ENCODE measurements at places on chromosomes 16 and 17.

DNA sequence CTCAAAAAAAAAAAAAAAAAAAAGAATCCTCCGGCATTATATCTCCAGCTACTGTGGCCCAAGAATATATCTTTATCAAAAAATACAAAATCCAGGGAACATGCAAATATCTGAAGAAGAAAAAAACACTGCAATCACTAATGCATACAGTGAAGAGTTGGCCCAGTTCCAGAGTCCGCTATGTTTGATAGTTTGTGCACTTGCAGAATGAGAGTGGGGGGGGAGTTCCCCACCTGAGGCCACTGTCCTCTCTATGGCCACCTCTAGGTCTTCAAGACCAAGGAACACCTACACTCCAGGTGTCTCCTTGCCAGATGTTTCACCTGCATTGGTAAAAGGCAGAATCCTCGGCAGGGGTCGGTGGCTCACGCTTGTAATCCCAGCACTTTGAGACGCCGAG is 4.0 kb downstream of the ZNF785 start:
- DNase-seq = no peak

DNA sequence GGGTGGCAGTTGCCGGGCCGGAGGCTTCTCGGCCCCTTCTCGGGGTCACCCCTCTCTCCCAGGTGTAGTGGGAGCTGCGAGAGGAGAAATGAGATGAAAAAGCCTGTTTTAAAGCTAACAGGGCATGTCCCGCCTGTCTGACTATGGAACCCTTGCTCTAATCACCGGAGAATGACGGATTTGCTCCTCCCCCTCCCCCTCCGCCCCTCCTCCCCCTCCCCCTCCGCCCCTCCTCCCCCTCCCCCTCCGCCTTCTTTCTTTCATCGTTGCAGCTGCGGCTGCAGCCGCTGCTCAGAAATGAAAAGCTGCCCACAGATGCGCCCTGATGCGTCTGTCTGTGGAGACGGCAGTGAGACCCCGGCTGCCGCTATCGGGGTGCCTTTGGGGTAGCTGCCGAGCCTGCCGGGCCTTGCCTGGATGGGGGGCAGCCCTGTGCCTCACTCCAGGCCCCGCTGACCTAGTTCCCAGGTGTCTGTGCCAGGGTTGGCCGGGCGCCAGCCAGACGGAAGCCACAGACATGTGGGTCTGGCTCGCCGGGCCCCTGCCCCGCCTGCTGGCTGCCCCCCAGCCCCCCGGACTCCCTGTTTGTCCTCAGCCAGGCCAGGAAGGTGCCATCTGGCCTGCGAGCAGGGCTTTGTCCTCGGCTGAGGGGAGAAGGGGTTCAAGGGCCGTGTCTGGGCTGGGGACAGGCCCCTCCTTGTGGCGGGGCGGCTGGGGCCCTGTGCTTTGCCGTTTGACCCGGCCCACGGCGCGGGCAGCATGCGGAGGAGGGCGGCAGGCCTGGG is 37.7 kb downstream of the GINS2 start:
- DNase-seq = no peak

GRCh38 chr17:51353296-51353695 is 93.0 kb downstream of the UTP18 start:
- DNase-seq = no peak

DNA sequence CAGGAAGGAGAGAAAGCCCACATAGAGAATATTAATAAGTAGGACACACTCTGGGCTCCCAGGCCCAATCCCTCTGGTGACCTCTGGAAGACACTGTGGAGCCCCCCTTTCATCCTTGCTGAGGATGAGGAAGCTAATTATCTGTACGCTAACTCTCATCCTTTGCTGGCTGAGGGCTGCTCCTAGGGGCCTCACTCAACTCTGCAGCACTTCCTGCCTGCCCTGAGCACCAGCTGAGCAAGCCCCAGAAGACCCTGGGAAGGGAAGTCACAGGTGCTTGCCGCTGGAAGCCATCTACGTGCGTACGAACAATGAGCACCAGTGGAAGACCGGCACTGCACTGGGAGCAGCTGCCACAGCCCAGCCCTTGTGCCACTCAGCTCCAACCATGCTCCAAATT is 145.8 kb upstream of the CDH5 start:
- no peak for DNase-seq

DNA sequence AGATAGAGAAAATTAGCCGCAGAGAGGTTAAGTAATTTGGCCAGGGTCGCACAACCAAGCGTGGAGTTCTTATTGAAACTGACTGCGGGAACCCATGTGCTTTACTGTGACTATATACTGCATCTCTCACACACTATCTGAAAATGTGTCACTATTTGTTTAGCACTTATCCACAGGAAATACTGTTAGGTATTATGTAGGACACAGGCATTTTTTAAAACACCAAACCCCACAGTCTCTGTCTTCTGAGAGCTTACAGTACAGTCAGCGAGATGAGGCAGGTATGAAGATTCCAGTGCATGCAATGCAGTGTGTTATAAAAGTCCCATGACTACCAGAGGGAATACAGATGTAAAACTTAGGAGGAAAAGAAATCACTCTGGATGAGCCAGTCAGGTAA is 11.3 kb downstream of the RBL2 start:
- no peak for DNase-seq

DNA sequence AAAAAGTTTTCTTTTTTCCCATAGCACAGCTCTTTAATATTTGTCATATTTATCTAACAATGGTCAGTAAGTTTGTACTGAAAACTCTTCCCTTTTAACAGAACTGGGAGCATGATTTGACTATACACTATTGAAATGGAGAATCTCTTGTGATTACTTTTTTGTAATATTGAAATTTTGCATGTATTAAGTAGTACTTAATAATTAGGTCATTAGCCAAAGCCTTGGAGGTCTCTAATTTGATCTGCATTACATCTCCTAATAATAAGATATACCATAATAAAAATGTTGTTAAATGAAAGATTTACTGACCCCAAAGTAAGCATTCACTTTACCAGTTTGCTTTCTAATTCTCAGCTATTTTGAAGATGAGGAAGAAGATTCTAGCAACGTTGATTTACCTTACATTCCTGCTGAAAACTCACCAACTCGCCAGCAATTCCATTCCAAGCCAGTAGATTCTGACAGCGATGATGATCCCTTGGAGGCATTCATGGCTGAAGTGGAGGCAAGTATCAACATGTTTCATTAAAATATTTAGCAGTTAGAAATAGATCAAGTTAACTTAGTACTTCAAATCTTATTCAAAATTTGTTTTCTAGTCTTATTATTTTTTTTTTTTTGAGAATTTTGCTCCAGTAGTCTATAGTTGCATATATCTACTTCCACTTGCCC is 18.2 kb downstream of the DDX42 start:
- DNase-seq = no peak

- DNase-seq = no peak
Measured at GRCh38 chr16:19393226-19394111, 24.2 kb upstream of the TMC5 start.

GRCh38 chr16:77928096-77928495 is 94.3 kb upstream of the CLEC3A start:
- no peak for DNase-seq

DNA sequence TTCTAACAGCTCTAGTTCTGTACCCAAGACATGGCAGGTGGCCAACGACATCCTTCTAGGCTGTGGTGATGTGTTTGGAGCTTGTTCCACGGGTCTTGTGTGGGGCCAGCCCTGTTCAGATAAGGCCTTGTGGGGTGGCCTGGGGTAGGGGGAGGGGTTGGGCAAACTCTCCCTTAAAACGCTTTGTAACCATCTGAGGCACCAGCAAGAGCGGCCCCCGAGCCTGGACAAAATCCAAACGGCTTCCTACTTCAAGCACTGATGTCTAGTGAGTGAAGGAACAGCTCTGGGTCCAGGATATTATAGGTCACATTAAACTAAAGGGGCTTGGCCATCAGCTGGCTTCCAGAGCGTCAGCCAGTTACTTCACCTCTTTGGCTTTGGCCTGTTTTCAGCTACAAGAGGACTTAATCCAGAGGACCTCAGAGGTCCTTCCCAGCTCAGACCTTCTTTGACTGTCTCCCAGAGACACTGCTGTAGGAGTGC is 11.9 kb downstream of the SERPINF1 start:
- no peak for DNase-seq

GRCh38 chr17:76153202-76153601 is 12.2 kb upstream of the FOXJ1 start:
- no peak for DNase-seq

DNA sequence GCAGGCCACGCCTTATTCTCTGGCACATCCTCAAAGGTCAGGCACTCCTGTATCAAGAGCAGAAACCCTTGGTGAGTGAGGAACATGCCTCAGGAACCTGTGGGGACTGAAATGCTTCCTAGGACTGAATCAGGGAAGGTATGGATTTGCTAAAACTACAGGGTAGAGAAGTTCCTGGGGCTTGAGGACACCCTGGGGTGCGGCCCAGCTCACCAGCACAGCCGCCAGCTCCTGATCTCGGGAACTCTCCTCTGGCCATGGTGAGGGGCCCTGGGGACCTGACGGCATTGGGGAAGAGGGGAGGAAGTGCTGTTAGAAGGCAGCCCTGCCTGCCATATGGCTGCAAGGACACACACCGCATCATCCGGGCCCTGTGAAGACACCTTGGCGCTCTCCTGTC is 7.5 kb downstream of the ZSCAN10 start:
- DNase-seq = no peak

GRCh38 chr17:6936370-6937028 is 59.4 kb upstream of the ALOX12 start:
- DNase-seq = peak; percentile 41

DNA sequence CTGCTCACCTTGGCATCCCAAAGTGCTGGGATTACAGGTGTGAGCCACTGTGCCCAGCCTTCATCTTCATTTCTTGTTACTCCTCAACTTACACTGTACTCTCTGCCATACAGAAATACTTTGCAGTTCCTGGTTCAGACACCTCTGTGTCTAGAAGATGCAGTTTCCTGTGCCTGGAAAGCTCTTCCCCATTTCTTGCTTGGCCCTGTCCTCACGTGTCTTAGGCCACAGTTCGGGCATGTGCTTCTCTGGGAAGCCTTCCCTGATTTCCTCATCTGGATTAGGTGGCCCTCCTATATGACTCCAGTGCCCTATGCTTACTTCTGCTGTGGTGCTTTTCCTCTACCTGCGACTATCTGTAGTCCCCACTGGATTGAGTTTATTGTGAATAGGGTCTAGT is 26.5 kb upstream of the CDR2 start:
- DNase-seq = no peak

DNA sequence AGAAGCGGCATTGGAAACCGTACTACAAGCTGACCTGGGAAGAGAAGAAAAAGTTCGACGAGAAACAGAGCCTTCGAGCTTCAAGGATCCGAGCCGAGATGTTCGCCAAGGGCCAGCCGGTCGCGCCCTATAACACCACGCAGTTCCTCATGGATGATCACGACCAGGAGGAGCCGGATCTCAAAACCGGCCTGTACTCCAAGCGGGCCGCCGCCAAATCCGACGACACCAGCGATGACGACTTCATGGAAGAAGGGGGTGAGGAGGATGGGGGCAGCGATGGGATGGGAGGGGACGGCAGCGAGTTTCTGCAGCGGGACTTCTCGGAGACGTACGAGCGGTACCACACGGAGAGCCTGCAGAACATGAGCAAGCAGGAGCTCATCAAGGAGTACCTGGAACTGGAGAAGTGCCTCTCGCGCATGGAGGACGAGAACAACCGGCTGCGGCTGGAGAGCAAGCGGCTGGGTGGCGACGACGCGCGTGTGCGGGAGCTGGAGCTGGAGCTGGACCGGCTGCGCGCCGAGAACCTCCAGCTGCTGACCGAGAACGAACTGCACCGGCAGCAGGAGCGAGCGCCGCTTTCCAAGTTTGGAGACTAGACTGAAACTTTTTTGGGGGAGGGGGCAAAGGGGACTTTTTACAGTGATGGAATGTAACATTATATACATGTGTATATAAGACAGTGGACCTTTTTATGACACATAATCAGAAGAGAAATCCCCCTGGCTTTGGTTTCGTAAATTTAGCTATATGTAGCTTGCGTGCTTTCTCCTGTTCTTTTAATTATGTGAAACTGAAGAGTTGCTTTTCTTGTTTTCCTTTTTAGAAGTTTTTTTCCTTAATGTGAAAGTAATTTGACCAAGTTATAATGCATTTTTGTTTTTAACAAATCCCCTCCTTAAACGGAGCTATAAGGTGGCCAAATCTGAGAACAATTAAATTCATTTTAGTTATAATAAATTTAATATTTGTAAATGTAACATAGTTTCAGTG is 1.7 kb downstream of the HEXIM1 start:
- peak; percentile 46 for DNase-seq

GRCh38 chr17:63165400-63165799 is 199.4 kb downstream of the TANC2 start:
- DNase-seq = no peak

DNA sequence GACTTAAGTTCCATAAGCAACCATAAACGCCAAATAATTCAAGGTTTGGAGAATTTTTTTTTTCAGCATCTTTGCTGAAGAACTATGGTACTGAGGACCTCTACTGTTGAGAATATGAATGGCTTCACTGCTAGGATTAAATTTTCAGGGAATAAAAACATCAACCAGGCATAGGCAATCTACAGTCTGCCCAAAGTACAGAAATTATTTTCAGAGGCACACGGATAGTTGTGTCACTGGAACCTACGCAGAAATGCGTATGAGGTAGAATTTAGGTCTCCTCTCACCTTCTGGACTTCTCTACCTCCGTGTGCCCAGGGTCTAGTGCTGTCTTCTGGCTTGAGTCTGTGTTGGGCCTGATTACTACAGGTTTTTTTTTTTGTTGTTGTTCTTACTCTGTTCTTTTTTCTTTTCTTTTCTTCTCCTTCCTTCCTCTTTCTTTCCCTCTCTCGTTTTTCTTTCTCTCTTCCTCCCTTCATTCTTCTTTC is 39.7 kb downstream of the NACA2 start:
- peak; percentile 9 for DNase-seq

- DNase-seq = no peak
Measured at GRCh38 chr17:2137342-2138098, 82.6 kb downstream of the HIC1 start.

GRCh38 chr17:69450918-69451317 is 36.4 kb downstream of the MAP2K6 start:
- DNase-seq = no peak

DNA sequence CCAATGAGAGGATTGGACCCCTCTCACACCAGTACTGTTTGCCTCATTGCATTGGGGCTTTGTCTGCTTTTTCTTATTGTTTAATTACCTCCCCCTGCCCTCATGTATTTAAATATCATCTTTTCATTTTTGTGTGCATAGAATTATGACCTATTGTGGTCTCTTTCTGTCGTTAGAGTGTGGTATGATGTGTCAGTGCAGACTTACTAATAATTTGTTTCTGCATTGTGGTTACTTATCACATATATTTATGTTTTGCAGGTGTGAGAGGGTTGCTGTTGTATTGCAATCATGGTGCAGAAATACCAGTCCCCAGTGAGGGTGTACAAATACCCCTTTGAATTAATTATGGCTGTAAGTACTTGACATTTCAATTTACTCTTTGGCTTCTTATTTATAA is 2.5 kb downstream of the SEC14L1 start:
- no peak for DNase-seq

- DNase-seq = no peak
Measured at GRCh38 chr17:75267411-75268232, 3.4 kb downstream of the MIF4GD start.

DNA sequence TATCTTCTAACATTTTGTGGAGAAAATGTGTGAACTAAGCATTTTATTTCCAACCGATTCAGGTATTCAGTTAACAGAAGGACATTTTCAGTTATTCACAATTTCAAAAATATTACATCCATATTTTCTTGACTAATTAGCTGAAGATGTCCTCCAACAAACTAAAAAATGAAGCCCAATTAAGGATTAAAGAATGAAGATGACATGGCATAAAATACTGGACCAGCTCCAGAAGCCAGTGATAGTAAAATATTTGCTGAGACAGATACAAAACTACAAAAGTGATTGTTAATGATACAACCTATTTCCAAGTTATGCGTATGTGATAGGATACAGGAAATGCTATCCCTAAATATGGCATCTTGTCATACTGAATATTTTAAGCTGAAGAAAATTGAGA is 48.6 kb downstream of the PMP22 start:
- no peak for DNase-seq

All from CD4-positive, alpha-beta T cell treated with Interleukin-10 for 1 hour (primary cell).